Left ventricle myocardium inferior (tissue), 1 donor: ENCODE measurements at places on chromosomes 12 and 14. TPM values are rescaled to one million over a fixed set of nuclear protein-coding genes. Genes with fewer than 3 reads are reported as not detected.

DNA sequence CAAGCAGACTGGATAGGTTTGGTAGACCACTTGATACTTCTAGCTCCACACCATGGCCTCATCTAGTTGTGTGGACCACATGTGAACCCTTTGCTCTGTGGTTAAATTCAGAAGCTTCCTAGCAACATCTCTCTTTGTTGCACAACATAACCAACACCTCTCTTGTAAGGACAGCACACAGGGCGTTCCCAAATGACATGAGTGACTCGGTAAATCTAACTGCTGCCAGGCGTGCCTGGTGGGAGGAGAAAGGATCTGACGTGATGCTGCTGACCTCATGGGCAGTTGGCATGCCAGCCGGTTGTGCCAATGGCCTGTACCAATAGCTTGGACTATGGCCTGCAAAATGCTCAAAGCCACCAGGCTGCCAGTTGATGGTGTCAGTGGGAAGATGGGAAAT, 93.8 kb downstream of the CPSF2 start:
- DNase-seq: no peak

DNA sequence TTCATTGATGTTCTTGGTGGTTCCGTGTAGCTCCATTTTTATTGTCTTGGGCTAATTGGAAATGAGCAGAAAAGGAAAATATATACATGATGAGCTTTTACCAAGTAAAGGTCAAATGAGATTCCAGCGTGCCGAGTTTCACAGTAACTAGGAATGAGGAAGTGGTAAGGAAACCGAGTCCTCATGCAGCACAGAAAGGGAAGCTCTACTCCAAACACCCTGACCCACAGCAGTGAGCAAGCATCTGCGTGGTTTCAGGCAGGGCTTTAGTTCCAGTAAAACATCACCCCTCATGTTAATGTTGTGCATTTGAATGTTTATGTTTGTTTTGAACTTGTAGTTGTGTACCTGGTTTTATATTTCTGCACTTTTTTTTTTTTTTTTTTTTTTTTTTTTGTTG, 208.0 kb downstream of the SLC41A2 start:
- DNase-seq: no peak

Gene GPR84
- not detected for total RNA-seq

Gene PRKD1
- total RNA-seq: 3.1 TPM

Gene IGF1
- 5.8 TPM for total RNA-seq
